ENCODE measurements at places on chromosomes 7 and 10. TPM values are rescaled to one million over a fixed set of nuclear protein-coding genes. Genes with fewer than 3 reads are reported as not detected.

DNA sequence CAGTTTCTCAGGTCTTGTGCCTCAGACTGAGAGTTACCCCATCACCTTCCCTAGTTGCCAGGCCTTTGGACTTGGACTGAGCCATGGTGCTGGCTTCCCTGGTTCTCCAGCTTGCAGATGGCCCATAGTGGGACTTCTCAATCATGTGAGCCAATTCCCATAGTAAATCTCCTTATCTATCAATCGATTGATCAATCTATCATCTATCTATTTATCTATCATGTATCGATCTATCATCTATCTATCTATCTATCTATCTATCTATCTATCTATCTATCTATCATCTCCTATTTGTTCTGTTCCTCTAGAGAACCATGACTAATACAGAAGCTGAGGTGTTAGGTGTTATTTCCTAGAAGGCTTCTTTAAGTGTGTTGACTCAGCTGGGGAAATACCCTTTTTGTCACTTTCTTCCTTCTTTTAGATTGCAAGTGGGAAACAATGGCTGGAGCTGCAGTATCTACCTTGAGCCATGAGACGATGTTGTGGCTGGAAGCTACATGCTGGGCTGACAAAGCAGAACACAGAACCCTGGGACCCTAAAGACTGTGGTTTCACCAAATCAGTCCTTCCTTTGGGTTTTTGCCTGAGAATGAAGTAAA lies 234.7 kb upstream of the GLI3 start:
- no peak for DNase-seq

DNA sequence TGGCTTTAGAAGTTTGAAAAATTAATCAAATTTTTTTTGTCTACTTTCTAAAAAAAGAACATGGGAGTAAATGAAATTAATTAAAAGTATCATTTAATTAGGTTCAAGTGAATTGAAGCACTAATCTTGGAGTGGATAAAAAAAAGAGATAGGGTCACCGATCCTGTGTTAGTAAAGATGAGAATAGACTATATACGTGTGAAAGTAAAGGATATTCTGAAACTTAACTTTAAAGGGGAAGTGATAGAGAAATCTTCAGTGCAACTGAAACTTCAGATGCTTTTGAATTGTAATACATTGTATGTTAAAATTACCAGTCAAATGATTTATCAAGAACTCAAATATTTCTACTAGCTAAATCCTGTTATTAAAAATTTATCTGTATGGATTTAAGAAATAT lies 4.8 kb downstream of the NHLRC2 start:
- no peak for DNase-seq

- peak; percentile 54 for DNase-seq
Observed at GRCh38 chr7:66013938-66014337, 31.9 kb upstream of the GUSB start.

DNA sequence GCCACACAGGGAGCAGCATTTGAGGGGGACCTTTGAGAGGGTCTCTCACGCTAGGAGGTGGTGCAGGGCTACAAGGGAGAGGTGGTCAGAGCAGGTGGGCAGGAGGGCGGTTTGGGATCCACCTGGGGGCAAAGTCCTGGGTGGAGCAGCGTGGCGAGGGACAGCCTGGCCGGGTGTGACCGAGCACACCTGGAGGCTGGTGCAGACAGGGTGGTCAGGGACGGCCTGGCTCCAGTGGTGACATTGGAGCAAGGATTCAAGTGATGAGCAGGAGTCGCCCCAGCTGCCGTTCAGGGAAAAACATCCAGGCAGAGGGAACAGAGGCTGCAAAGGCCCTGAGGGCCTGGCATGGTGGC lies 36.0 kb downstream of the CLIP2 start:
- DNase-seq = no peak

- no peak for DNase-seq
Observed at GRCh38 chr7:158074896-158075632, 512.6 kb downstream of the PTPRN2 start.

GRCh38 chr10:33822774-33823173 lies 488.3 kb upstream of the NRP1 start:
- DNase-seq = no peak

- no peak for DNase-seq
Observed at GRCh38 chr10:123061865-123062264, 53.1 kb downstream of the ACADSB start.

DNA sequence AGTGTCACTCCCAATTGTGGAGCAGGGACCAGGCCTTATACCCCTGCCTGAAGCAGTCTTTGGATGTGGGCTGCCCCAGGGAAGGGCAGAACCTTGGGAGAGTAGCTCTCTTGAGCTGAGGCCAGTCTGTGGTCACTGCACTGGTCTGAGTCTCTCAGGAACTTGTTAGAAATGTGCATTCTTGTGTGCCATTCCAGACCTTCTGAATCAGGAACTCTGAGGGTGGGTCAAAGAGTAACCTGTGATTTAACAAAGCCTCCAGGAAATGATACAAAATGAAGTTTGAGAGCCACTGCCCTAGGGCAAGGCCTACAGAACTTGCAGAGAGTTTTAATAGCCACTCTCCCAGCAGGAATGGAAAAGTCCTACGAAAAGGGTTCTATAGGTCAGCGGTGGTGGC lies 68.1 kb downstream of the LYZL1 start:
- DNase-seq = no peak

DNA sequence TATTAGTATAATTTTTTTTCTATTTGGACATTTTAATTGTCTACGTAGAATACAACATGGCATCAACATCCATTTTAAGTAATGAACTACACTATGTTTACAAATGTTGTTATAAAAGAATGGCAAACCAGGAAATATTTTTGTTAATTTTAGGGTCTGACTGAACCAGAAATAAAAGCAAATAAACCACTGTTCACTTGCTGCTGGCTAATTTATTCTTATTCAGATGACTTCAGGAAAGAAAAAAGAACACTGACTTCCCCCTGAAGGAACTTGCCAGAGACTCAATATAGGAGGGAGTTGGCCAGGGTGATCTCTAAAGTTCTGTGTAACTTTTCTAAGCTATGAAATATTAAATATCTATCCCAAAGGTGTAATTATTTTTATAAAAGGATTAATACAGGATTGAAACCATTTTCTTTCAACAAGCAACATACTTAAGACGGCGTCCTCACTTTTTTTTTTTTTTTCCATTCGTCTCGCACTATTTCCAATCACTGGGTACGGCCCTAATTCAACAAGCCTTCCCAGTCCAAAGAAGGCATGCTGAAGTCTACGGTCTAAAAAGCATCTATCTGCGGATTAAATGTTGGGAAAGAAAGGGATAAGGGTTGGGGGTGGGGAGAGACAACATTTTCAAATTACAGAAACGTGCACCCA lies 1.2 kb downstream of the USP6NL start:
- peak; percentile 65 for DNase-seq

DNA sequence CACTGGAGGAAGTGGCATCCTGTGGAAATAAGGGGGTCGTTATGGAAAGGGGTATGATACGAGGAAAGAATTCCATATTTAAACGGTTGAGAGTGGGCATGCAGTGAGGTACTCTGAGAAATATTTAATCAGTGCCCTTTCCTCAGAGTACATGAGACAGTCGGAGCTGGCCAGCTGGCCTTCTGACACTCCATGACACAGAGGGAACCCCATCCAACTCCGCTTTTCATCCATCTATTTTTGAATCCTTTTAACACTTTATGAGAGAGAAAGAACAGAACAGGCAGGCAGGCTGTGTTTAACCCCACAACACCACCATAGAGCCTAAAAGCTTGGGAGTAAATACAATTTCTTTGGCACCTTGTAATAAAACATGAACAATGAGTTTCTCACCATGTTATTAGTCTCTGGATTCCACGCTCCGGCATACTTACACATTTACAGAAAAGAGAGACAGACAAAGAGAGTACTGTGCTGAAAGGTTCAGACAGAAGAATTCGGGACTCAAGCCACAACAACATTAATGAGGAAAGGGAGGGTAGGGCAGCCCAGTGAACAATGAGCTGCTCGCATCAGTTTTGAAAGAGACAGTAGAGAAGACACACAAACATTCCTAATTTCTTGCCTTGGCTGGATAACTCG lies 124.2 kb upstream of the PDLIM1 start:
- no peak for DNase-seq

DNA sequence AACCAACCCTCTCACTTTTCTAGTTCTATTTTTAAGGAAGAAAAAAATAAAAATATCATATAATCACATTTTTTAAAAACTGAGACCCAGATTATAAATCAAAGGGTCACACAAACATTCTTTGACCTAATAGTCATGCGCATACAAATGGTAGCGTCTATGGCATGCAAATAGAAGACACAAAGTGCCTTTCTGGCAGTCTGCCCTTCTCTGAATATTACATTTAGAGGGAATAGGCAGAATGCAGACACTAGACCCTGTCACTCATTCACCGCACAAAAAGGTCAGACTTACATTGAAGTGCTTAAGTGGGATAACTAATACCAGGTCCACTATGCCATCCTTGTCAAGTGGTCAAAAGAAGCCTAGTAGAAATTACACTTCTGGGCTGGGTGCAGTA lies 26.5 kb upstream of the FHIP2A start:
- DNase-seq = no peak

DNA sequence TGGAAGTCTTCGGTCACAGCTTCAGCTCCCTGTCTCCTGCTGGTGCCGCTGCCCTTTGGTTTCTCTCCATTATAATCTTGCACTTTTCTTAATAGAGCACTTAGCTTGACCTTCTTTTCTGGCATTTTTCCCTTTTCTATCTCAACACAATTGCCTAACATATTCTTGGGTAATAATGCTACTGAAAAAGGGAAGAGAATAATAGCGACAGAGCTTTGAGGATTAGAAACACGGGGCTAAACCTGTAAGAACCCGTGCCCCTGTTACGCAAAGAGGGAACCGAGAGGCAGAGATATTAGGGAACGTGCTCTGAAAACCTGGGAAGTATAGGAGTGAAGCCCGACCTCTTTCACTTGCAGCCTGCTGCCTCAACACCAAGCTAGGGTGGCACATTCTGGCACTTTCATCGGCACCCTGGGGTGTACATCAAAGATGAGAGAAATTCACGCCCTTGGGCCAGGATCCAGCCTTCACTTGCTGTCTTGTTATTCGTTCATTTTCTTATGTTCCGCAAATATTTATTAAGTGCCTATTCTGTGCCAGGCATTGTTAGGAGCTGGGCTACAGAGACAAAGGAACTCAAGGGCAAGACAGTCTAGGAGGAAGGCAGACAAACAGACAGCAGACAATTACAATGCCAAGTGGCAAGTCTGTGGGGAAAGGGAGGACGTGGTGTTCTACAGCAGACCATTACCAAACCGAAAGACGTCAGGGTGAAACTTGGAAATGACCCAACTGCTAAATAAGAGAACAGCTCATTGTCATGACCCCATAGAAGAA lies 33.0 kb upstream of the GALNTL5 start:
- DNase-seq = no peak

- DNase-seq = no peak
Observed at GRCh38 chr7:115984105-115984504, 46.5 kb downstream of the TFEC start.

DNA sequence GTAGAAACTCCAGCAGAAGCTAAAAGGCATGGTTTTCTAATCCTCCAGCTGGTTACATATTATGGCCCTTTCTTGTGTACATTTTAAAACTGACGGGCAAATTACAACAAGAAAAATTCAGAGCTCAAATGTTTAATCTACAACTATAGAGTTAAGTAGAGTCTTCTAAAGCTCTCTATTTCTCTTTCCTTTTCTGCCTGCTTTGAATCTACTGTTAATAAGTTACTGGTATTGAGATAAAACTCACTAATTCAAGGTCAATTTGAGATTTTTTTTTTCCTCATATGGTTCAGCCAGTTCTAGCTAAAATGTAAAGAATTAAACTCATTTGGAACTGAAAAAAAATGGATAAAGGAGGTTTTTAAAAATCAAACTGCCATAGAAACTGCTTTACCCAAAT lies 1.6 kb upstream of the PRSS37 start:
- no peak for DNase-seq

GRCh38 chr10:131663351-131663750 lies 237.5 kb upstream of the PPP2R2D start:
- DNase-seq = no peak

DNA sequence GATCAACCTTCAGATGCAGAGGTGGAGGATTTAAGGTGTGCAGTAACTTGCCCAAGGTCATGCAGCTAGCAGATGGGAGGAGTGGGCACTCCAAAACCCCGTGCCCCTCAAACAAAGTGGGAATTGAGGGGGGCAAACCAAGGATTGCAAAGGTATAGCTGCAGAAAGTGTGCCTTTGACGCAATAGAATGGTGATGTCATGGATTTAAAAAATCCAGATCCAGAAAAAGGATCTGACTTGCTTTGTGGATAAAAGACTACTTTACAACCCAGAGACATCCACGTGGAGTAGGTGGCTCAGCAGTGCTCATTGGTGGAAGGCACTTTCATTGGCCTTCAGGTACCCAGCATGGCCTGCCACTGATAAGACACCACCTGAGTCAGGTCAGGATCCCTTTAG lies 15.7 kb upstream of the ADRB1 start:
- no peak for DNase-seq

GRCh38 chr10:133458710-133459453 lies 5.1 kb downstream of the SCART1 start:
- no peak for DNase-seq

DNA sequence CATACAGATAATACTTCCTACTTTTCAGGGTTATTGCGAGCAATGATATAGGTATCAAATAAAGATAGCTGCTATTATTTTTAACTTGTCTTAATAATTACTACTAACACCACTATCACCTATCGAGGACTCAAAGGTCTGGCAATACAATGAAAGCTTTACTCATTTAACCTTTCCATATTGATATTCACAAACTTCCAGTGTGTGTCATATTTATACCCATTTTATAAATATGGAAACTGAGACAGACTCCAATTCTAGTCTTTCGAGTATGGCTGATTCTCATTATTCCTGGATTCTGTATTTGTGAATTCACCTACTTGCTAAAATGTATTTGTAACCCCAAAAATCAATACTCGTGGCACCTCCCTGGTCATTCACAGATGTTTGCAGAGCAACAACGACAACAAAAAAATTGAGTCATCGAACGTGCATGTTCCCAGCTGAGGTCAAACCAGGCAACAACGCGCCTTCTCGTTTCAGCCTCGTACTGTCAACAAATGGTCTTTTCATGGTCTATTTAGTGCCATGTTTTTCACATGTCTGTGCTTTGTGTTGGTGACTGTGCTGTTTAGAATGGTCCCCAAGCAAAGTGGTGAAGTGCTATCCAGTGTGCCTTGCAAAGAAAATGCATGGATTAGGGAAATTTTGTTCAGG lies 51.7 kb downstream of the SMURF1 start:
- DNase-seq = no peak

GRCh38 chr7:84735677-84736076 lies 451.2 kb downstream of the SEMA3D start:
- no peak for DNase-seq

The PSAP gene
- total RNA-seq = 201 TPM

The HDAC9 gene
- total RNA-seq = 5.2 TPM

The GPER1 gene
- not detected for total RNA-seq

The WASHC2A gene
- 29.3 TPM for total RNA-seq

The ADO gene
- 16.4 TPM for total RNA-seq

The FAM241B gene
- total RNA-seq = not detected

The ASB10 gene
- total RNA-seq = not detected

The ZNF804B gene
- total RNA-seq = not detected

The SEMA3C gene
- not detected for total RNA-seq

The FAM25C gene
- total RNA-seq = not detected

The OR9A2 gene
- not detected for total RNA-seq

The MYOZ1 gene
- total RNA-seq = not detected

The GARIN1A gene
- 1.8 TPM for total RNA-seq

The ZNF727 gene
- not detected for total RNA-seq

The AMPH gene
- total RNA-seq = not detected

The ELOVL3 gene
- not detected for total RNA-seq

The BZW2 gene
- 163 TPM for total RNA-seq

The CCDC172 gene
- not detected for total RNA-seq

All from Karpas-422 (cell line).